CD4-positive, alpha-beta T cell treated with Interleukin-17A for 4 hours (primary cell): ENCODE measurements at places on chromosomes 4 and X.

GRCh38 chr4:112328734-112329130, 31.6 kb downstream of the ALPK1 start:
- no peak for DNase-seq

DNA sequence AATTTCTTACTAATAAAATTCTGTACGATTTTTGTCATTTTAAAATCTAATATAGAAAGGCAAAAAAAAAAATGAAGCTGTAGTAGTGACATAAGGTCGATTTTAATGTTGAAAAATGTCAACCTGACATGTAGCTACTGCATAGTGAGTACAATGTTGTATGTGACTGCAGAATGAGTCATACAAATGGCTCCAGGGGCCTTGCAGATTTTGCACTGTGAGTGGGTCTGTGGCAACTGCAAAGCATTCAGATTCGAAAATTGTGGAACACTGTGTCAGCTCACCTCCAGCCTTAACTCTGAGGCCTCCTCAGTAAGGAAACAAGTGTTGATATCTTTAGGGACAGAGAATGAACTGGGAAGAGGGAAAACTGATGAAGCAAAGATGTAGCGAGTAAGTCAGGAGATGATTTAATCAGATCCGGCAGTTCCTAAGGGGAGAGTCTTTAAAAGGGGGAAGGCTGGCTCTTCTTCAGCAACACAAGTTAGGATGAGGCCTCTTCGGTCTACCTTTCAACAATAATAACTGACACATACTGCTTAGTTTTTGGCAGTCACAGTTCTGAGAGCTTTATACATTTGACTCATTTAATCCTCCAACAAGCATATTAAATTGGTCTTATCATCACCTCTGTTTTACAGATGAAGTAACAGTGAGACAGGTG, 24.9 kb downstream of the TKTL2 start:
- DNase-seq: no peak

- no peak for DNase-seq
These were observed 5.4 kb downstream of the SCARB2 start for GRCh38 chr4:76208005-76208765.

- DNase-seq: no peak
These were observed 285.9 kb downstream of the SLC7A11 start for GRCh38 chr4:137956256-137956655.

- DNase-seq: no peak
These were observed 31.5 kb downstream of the WWC2 start for GRCh38 chr4:183130328-183131155.

GRCh38 chr4:94489098-94489497, 37.4 kb downstream of the PDLIM5 start:
- DNase-seq: no peak

DNA sequence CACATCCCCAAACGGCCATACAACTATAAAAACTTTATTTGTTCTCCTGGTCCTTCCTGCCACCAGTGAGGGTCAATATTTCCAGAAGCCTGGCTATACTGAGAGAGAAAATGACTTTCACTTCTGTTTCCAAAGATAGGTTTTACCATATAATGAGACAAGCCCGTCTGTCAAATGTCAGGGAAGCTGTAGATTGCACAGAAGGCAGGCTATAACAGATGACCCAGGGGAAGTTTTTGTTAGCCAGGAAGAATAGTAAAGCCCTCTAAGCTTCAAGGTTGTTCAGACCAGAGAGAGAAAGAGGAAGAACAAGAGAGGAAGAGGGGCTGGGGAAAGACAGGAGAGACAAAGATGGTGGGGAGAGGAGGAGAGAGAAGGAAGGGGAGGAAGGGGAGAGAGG, 217.5 kb downstream of the GBA3 start:
- DNase-seq: no peak

- no peak for DNase-seq
These were observed 44.3 kb downstream of the NYX start for GRCh38 chrX:41491267-41492004.

GRCh38 chrX:22365460-22365859, 92.7 kb downstream of the CBLL2 start:
- no peak for DNase-seq

- no peak for DNase-seq
These were observed 3.9 kb upstream of the MFAP3L start for GRCh38 chr4:170030121-170030520.

- DNase-seq: no peak
These were observed 5.3 kb downstream of the EDA2R start for GRCh38 chrX:66633541-66633940.

DNA sequence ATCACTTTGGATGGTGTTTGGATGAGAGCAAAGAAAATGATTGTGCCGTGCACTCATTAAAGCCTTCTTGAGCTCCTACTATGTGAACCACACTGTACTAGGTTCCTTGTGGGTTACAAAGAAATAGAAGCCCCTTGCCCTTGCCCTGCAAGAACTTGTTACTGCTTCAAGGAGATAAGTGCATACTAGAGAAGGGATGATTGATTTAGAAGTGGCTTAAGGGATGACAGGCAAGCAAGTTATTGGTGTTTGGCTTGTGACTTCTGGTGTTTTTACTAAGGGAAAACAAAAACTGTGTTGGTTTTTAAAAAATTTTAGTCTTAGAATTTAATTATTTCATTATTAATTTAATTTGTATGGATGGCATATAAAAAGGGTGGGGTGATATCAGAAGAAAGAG, 67.4 kb downstream of the IL21 start:
- no peak for DNase-seq

GRCh38 chr4:169106696-169107229, 96.7 kb upstream of the CBR4 start:
- no peak for DNase-seq
